ENCODE measurements at places on chromosomes 5 and 9.

DNA sequence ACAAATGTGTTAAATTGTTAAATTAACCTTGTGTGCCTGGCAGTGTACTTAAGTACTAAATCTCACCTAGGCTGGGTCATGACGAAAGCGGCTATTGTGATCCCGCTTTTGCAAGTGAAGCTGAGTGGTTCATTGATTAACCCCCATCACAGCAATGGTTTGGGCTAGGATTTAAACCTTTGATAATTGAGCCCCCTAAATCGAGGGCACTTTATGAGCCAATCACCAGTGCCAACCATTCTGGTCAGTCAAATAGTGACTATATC, 22.8 kb downstream of the HNRNPK start:
- no peak for DNase-seq

DNA sequence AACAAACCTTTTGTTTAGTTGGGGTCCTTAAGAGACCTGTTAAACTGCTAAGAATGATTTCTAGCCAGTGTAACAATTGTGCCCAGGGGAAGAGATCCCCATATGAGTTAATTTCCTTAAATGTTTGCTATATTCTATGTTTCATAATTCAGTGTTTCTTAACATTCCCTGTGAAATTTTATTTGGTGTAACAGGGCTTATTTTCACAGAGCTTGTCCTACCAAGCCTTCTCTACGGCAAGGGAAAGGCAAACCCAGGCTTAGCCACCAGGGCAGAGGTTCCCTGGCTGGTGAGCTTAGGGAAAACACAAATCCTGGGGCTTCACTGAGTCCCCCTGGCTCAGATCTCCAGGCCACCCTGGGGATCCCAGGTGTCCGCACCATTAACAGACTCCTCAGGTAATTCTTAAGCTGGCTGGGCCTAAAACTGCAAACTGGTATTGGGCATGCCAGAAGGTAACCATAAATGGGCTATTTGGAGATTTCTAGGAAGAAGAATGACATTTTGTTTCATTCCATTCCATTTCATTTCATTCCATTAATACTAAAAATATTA, 17.0 kb upstream of the LCP2 start:
- no peak for DNase-seq

GRCh38 chr9:86783884-86784283, 163.4 kb downstream of the GAS1 start:
- peak; percentile 72 for DNase-seq

- DNase-seq, result no peak
Observed at GRCh38 chr9:98890256-98890655, 53.5 kb upstream of the COL15A1 start.

GRCh38 chr5:104998572-104998971, 1436.0 kb upstream of the NUDT12 start:
- no peak for DNase-seq

- DNase-seq, result no peak
Observed at GRCh38 chr5:69007163-69007562, 86.7 kb upstream of the SLC30A5 start.

GRCh38 chr9:132002643-132003318, 76.9 kb downstream of the MED27 start:
- no peak for DNase-seq

- DNase-seq, result no peak
Observed at GRCh38 chr5:14217587-14217986, 74.4 kb downstream of the TRIO start.

DNA sequence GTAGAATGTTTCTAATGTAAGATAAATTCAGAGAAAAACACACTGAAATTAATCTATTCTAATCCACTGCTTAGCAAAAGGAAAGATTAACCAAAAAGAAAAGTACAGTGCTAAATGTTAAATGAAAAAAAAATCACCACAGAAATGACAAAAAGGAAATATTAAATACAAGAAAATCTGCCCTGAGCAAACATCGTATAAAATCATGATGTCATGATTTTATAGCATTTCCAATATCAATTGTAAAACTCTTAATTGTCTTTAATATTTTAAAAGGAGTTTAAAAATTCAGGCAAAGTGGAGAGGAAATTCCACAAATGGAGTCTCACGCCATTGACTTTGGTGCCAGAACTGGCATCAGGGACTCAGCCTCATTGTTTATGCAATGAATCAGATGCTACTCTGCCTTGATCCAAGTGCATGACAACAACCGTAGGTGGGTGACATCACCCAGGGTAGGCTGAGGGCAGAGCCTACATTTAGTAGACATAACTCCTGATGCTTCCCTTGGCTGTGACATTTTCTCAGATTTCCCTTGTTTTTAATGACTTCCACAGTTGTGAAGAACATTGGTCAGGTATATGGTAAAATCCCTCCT, 696.8 kb downstream of the SEMA5A start:
- DNase-seq, result peak; percentile 55

Measured in AG09309 (cell line).